ENCODE measurements at places on chromosomes 16 and 17. TPM values are rescaled to one million over a fixed set of nuclear protein-coding genes. Genes with fewer than 3 reads are reported as not detected.

- H3K4me1 ChIP-seq: peaks cover 28% of the 10 kb centered on the region
- peak overlapping the region; percentile 70 for H3K4me3 ChIP-seq
- peak overlapping the region; percentile 97 for H3K27ac ChIP-seq
- no peak for DNase-seq
- peaks cover 27% of the 10 kb centered on the region for H3K36me3 ChIP-seq
- no peaks in the 10 kb centered on the region for H3K27me3 ChIP-seq
Measured at GRCh38 chr17:38852771-38853291, 690 bp downstream of the RPL23 start.

- H3K4me1 ChIP-seq: no peaks in the 10 kb centered on the region
- no peak overlapping the region for H3K4me3 ChIP-seq
- DNase-seq: no peak
- H3K27ac ChIP-seq: no peak overlapping the region
- H3K27me3 ChIP-seq: no peaks in the 10 kb centered on the region
Measured at GRCh38 chr16:64469906-64470702, 651.8 kb downstream of the CDH11 start.

TBC1D3B gene
- 3.9 TPM for polyA plus RNA-seq

CD300LG gene
- 5.7 TPM for polyA plus RNA-seq

SEPTIN12 gene
- polyA plus RNA-seq: 0.14 TPM

DNA sequence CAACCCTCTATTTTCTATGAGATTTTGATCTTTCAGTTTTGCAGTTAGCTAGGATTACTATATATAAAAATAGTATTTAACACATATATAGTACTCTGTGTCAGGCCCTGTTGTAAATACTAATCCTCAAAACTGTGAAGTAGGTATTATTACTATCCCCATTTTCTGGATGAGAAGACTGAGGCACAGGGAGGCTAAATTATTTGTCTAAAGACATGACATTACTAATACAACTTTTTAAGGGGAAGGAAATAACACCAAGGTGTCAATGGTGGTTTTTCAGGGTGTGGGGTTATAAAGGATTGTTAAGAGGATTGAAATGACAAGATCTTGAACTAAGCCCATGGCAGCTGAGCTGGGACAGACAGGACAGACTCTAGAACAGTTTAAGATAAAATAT lies 4.1 kb upstream of the WSB1 start:
- peaks cover 5% of the 10 kb centered on the region for H3K4me1 ChIP-seq
- no peak for DNase-seq
- H3K27me3 ChIP-seq: no peaks in the 10 kb centered on the region
- H3K4me3 ChIP-seq: no peak overlapping the region
- H3K27ac ChIP-seq: no peak overlapping the region

DNA sequence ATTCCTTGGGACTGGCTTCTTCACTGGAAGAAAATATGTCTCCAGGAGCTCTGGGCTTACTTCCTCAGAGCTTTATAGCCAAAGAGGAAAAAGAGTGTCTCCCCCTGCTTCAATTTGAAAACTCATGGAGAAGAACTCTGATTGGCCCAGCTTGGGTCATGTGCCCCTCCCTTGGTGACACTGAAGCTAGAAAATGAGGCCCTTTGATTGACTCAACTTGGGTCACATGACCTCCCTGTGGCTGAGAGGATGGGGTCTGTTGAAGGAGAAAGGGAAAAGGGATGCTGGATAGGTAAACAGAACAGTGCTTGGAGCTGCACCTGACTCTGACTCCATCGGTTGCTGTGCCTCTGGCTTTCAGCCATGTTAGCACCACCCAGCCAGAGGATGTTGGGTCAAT lies 70.6 kb upstream of the KSR1 start:
- H3K4me3 ChIP-seq: no peak overlapping the region
- no peaks in the 10 kb centered on the region for H3K27me3 ChIP-seq
- no peak for DNase-seq
- no peak overlapping the region for H3K27ac ChIP-seq

GRCh38 chr17:28404812-28405570 lies 1.0 kb downstream of the SLC46A1 start:
- no peaks in the 10 kb centered on the region for H3K4me1 ChIP-seq
- peaks cover 8% of the 10 kb centered on the region for H3K27me3 ChIP-seq
- no peak overlapping the region for H3K4me3 ChIP-seq
- no peaks in the 10 kb centered on the region for H3K36me3 ChIP-seq
- DNase-seq: no peak

DNA sequence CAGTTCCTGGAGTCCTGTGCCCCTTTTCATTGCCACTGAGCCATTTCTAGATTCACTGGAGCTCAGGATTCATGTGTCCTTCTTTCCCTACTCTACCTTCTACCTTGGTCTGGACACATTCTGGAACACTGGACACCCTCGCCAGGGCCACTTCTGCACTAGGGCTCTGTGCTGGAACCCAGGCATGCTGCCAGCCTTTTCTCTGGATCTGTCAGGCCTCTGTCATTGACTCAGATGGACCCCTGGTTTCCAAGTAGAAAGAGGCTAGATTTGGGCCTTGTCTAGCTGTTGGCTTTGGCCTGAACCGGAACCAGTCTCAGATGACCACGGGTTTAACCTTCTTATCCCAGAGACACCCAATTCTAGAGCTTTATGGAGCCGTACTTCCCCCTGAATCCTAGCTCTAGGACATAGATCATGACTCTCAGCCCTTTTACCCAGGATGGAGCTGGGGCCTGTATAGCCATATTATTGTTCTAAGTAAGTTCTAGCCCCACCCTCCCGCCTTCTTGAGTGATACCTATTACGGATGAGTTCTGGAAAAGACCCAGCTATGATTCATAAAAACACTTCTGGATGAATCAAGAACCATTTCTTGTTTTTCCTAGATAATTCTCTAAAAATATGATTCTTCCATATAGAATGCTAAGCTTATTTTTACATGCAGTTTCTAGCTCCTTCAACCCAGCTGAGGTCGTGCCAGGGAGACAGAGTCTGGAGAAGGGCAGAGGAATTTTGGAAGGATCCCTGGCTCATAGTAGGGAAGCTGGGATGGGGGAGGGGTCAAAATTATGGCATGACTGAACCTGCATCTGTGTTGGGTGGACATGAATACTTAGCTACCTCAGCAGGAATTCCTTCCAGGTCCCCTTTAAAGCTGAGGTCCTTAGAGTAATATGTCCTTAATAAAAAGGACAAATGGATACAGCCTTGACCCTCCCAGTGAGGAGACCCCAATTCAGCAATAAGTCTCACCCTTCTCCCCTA lies 1.1 kb upstream of the CHRNB1 start:
- H3K4me3 ChIP-seq: no peak overlapping the region
- H3K4me1 ChIP-seq: peaks cover 51% of the 10 kb centered on the region
- no peaks in the 10 kb centered on the region for H3K36me3 ChIP-seq
- no peak overlapping the region for H3K27ac ChIP-seq
- H3K27me3 ChIP-seq: peaks cover 63% of the 10 kb centered on the region
- DNase-seq: no peak

DNA sequence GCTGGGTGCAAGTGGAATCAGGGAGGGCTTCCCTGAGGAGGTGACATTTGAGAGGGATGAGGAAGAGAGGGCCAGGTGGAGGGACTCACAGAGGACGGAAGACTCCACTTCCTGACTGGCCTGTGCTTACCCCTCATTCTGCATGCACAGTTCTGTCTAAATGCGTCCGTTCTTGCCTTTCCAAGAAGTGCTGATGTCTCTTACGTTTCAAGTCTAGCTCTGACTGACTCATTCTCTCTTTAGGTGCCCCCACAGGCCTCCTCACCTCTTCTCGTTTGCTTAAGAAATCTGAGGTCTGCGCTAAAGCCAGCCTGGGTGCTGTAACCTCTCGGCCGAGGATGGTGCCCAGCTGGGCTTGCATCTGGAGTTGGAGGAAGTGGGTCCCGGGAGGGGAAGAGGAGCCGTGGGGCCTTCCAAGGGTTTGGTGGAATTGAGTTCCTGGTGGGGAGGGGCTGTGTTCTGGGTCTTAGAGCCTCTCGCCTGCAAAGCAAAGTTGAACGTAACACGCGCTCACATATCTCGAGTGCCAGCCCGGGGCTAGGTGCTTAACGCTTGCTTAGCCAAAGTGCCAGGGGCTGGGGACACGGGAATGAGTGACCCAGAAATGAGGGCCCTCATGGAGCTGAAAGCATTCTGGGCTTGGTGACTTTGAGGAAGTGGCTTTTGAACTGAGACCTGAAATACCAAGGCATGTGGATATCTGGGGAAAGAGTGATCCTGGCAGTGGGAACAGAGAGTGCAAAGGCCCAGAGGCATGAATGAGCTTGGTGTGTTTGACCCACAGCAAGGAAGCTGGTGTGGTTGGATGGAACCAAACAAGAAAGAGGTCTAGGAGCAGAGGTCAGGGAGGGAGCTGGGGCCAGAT lies 4.8 kb downstream of the IL4R start:
- H3K27me3 ChIP-seq: peaks cover 36% of the 10 kb centered on the region
- peak overlapping the region; percentile 40 for H3K27ac ChIP-seq
- H3K4me1 ChIP-seq: peaks cover 25% of the 10 kb centered on the region
- no peak overlapping the region for H3K4me3 ChIP-seq
- H3K36me3 ChIP-seq: no peaks in the 10 kb centered on the region
- DNase-seq: peak; percentile 16

DNA sequence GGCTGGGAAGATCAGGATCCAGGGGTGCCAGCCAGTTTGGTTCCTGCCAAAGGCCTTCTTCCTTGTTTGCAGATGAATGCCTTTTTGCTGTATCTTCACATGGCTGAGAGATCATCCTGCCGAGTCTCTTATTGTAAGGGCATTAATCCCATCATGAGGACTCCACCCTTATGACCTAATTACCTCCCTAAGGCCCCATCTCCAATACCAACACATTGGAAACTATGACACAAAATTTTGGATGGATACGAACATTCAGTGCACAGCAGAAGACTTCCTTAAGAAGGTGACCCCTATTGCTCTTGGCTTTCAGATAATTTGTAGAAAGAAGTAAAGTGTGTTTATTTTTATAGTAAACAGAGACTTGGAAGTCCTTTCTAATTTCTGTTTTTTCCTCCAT lies 1164.7 kb upstream of the CDH8 start:
- H3K36me3 ChIP-seq: no peaks in the 10 kb centered on the region
- H3K4me1 ChIP-seq: no peaks in the 10 kb centered on the region
- no peaks in the 10 kb centered on the region for H3K27me3 ChIP-seq
- DNase-seq: no peak
